RCC 7860 (cell line): ENCODE measurements at places on chromosomes 7 and 10.

DNA sequence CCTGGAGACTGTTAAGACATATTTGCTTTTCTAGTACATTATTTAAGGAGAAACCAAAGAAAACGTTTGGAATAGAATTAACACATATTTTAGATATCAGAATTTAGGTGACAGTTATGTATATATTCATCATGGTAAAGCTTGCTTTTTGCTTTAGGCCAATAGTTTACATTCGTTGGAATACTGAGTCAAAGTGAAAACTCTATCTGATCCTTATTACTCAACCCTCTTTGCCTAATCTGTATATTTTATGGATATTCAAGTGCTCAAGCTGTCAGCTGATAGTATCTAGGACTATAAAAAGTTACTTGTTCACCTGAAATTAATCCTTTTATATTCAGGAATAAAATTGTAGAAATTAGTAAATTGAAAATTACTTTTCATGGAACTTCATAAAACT, 61.1 kb downstream of the VPS50 start:
- DNase-seq = no peak

GRCh38 chr10:16853201-16853600, 36.0 kb upstream of the RSU1 start:
- peak; percentile 55 for DNase-seq

DNA sequence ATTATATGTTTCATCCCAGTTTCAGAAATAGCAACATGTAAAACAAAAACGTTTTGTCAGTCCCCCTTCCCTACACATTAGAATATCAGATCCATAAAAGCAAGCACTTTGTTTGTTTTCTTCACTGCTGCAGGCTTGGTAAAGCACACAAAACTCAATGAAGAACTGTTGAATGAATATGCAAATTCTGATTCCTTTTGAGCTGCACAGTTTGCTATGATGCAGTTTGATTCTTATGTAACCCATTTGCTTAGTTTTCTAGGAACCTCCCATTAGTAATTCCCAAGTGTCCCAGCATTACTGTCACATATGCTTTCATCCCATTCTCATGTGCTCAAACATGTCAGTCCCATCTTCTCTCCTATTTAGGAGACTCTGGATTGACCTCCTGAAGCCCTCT, 26.1 kb upstream of the CHCHD3 start:
- DNase-seq = no peak

DNA sequence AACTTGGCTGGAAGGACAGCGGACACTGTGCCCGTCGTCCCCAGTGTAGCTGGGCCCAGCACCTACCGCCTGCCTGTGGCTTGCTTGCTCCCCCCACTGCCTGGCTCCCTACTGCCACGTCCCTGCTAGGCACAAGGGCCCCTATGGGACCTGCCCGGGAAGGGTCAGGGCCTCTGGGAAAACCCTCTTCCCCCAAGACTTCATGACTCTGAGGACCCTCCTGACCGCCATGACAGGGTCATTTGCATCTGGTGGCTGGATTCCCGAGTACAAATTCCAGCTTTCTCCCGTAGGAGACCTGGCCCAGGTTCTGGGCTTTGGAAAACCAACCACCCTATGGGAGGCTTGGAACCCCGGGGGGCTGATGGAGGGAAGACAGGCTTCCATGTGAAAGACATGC, 1.4 kb upstream of the MMD2 start:
- DNase-seq = no peak

- no peak for DNase-seq
These were observed 60.9 kb downstream of the GLI3 start for GRCh38 chr7:42175834-42176723.

- DNase-seq = peak; percentile 61
These were observed 96.5 kb upstream of the TARP start for GRCh38 chr7:38369816-38370493.

- no peak for DNase-seq
These were observed 234.1 kb downstream of the STK31 start for GRCh38 chr7:23944131-23944530.

DNA sequence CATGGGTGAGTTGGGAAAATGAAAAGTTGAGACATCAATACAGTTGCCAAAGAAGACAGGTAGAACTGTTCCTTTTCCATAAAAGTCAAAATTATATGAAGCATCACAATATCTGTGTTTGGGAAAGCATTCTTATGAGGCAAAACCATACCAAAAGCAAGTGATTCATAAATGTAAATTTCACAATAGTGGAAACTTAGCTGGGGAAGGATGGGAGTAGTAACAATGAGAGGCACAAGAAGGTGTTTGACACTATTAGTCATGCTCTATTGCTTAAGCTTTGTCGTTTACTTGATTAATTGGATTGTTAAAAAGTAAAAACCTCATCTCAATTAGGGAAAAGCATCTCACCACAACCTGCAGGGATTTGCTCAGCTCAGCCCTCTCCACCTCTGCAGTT, 240.2 kb downstream of the C7orf25 start:
- DNase-seq = no peak

GRCh38 chr7:6359734-6360133, 87.3 kb upstream of the CYTH3 start:
- no peak for DNase-seq

DNA sequence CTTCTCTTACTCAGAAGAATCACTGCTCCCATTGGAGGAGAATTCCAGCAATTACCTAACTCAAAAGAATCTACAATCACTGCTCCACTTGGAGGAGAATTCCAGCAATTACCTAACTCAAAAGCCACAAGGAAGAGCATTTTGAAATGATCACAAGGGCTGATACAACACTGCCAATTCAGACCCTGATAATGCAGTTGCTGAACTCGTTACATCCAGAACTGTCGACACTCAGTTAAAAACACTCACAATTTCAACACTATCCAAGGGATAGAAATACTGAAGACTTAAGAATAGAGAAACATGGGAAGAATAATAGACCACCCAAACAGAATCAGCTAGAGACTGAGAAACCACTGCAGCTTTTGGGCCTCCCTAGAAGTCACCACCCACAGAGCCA, 27.8 kb downstream of the AFAP1L2 start:
- no peak for DNase-seq

- DNase-seq = peak; percentile 97
These were observed 289.3 kb downstream of the PTEN start for GRCh38 chr10:88152728-88153133.

GRCh38 chr10:29256586-29256985, 32.3 kb upstream of the LYZL1 start:
- DNase-seq = no peak

- no peak for DNase-seq
These were observed 12.2 kb downstream of the FOXP2 start for GRCh38 chr7:114426824-114427223.

DNA sequence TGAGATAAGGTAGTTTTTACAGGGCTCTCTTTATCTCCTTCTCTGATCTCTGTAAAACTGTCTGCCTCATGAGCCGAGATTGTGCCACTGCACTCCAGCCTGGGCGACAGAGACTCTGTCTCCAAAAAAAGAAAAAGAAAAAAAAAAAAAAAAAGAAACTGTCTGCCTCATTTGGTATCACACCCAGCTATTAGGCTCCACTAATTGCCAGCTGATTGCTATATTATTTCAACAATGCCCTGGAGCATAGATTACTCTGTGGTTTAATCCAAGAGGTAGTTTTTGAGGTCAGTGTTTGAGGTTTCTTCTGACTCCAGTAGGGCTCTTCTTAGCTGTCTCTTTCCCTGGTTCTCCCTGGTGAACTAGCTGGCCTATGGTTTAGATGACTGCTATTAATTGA, 268.1 kb upstream of the PLPP4 start:
- DNase-seq = no peak

GRCh38 chr10:114110174-114110972, 63.6 kb downstream of the CCDC186 start:
- no peak for DNase-seq

DNA sequence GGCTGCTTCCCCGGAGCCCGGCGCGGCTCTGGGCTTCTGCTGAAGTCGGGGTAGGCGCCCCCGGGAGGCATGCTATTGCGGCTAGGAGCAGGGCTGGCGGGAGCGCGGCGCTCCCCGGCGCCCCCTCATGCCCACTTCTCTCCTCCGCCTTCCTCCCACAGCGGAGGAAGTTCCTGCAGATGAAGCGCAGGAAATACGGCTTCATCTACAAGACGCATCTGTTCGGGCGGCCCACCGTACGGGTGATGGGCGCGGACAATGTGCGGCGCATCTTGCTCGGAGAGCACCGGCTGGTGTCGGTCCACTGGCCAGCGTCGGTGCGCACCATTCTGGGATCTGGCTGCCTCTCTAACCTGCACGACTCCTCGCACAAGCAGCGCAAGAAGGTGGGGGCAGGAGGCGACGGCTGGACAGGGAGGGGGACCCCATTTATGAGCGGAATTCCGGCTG, 479 bp downstream of the CYP26A1 start:
- no peak for DNase-seq

DNA sequence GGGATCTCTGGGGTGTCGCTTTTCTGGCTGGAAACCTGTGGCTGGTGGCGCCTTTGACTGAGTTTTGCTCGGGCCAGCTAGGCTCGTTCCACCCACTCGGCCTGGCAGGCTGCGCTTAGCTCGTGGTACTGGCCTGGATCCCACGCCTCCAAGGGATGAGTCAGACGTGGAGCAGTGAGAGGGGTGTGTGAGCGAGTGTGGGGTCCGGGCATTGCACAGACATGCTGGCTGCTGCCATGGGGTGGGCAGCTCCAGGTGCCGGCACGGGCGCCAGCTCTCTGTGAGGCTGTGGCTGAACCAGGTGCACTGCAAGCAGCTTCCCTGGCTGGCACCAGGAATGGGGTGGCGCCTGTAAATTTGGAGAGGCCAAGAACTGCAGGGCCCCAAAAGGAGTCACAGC, 63.1 kb upstream of the CACNA2D1 start:
- no peak for DNase-seq

DNA sequence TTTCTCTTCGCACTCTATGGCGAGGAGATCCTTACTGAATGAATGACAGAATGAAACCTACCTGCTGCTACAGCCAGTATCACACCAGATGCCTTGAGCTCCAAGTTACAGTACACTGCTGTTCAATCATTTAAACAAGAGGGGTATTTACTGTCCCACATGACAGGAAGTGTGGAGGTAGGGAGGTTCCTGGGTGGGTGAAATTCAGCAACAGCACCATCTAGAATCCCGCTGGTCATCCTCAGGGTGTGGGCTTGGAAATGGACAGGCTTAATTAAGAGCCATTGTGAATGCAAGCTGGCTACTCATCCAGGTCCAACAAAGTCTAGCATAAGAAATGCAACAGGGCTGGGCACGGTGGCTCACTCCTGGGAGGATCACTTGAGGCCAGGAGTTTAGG, 14.7 kb downstream of the CYTH3 start:
- no peak for DNase-seq

- DNase-seq = no peak
These were observed 171.0 kb downstream of the PPP1R17 start for GRCh38 chr7:31858055-31858454.

DNA sequence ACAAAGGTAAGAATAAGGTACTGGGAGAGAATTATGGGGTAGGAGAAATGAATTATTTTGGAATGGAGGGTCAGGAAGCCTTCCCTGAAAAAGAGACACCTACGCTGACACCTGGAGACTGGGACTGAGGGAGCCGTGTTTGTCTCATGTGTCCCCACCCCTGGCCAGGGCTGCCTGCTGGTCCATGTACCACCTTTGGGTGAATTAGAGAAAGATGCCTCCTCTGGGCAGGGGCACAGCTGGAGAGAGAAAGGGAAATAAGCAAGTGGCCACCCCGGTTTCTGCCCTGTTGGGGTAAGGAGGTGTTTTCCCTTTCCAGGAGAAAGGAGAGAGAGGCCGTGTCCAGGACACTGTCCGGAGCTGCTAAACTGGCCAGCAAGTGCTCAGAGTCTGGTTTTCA, 21.8 kb downstream of the UBTD1 start:
- no peak for DNase-seq

GRCh38 chr7:127766831-127767459, 115.0 kb downstream of the SND1 start:
- DNase-seq = no peak

DNA sequence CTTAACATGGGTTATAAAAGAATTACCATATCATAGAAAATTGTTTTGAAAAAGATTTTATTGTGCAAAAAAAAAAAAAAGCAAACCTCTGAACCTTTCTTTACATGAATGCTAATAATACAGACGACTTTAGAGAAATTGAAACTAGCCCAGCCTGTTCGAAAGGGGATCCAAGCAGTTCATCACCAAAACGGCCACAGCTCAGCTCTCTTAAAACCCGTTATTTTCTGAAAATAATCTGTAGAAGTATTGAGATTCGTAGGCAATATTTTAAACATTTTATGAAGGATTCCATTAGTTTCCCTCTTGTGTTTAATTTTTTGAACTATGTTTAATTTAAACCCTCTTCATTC, 9.9 kb upstream of the GSAP start:
- DNase-seq = no peak

DNA sequence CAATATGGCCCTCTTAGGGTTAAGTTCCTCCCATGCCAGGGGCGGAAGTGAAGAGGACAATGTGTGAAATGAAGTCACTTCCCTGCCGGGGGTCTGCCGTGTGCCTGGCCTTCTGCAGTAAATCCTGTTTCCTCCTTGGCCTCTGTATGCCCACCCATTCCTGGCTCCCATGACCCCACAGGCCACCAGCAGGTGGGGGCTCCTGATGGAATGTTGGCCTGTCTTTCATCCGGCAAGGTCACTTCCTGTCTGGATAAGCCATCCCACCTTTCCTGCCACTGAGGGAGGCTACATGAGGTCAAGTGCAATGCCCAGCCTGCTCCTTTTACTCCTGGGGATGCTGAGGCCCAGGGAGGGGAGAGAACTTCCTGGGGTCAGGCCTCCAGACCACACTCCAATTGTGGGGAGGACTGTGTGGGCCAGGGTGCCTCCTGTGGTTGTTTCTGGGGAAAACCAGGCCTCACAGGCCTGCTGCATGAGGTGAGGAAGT, 22.3 kb downstream of the PALD1 start:
- DNase-seq = no peak

GRCh38 chr7:99437946-99438572, 539 bp downstream of the PTCD1 start:
- DNase-seq = no peak

DNA sequence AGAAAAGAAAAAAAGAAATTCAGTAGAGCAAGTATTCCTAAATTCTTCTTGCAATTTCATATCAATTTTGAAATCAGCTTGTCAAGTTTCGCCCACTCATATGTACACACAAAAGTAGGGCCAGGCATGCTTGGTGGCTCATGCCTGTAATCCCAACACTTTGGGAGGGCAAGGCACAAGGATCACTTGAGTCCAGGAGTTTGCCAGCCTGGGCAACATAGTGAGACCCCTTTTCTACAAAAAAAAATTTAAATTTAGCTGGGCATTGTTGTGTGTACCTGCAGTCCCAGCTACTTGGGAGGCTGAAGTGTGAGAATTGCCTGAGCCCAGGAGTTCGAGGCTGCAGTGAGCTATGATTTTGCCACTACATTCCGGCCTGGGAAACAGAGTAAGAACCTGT, 65.4 kb downstream of the MRPL32 start:
- no peak for DNase-seq

DNA sequence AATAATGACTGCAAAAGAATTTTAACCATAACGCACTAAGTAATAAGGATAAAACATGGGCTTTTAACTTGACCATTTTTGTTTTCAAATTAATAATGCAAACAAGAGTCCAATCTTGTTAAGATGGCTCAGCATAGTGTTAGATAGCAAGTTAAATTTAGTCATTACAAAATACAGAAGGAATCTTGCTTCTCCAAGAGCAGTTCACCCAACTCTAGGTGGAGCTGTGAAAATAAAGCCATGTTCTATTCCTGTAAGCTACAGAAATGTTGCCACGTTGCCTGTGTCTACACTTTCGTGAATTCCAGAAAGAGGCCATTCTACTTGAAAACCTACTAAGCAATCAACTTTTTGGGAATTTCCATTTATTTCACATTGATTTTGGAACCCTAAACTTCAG, 191.9 kb downstream of the SFMBT2 start:
- DNase-seq = no peak

GRCh38 chr10:1168763-1169162, 112.6 kb downstream of the WDR37 start:
- no peak for DNase-seq
